ENCODE measurements at places on chromosomes 1 and 21.

GRCh38 chr1:183039985-183040447 is 16.8 kb downstream of the LAMC1 start:
- DNase-seq: no peak

- DNase-seq: no peak
These were observed 111.4 kb downstream of the SIK1 start for GRCh38 chr21:43315244-43316137.

GRCh38 chr1:241276391-241276790 is 80.6 kb downstream of the RGS7 start:
- DNase-seq: no peak

- DNase-seq: no peak
These were observed 13.1 kb downstream of the RNF220 start for GRCh38 chr1:44418022-44418673.

GRCh38 chr1:7652061-7652460 is 119.0 kb upstream of the VAMP3 start:
- DNase-seq: no peak
